ENCODE measurements at places on chromosomes 7 and 10.

GRCh38 chr7:66183700-66184099 lies 21.4 kb upstream of the TPST1 start:
- DNase-seq, result no peak

GRCh38 chr10:7411671-7412128 lies 866 bp upstream of the SFMBT2 start:
- peak; percentile 22 for DNase-seq

DNA sequence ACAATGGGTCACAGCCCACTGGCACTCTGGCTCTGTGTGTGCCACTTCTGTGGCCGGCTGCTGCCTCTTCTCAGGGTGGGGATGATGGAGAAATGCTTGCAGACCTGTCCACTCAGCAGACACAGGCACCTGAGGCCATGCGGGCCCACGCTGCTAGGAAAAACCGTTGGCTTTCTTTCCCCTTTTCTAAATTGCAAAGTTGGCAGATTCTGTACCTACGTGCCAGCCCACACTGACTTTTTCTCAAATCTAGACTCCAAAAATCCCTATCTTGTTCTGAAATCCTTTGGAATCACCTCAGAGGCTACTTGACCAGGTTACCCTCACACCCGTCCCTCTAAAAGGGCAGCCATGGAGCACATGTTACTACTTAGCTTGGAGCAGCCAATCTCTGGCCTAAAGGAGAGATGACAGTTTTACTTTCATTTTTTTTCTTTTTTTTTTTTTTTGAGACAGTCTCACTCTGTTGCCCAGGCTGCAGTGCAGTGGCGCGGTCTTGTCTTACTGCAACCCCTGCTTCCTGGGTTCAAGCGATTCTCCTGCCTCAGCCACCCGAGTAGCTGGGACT lies 99.4 kb downstream of the RNF216 start:
- no peak for DNase-seq

GRCh38 chr10:45456822-45457221 lies 82.8 kb downstream of the ALOX5 start:
- DNase-seq, result no peak

- DNase-seq, result no peak
Observed at GRCh38 chr10:127398140-127398970, 150.8 kb upstream of the NPS start.

All from CD4-positive, alpha-beta T cell treated with Interleukin-21 for 1 hour (primary cell).